ENCODE measurements at places on chromosomes 1 and 21.

DNA sequence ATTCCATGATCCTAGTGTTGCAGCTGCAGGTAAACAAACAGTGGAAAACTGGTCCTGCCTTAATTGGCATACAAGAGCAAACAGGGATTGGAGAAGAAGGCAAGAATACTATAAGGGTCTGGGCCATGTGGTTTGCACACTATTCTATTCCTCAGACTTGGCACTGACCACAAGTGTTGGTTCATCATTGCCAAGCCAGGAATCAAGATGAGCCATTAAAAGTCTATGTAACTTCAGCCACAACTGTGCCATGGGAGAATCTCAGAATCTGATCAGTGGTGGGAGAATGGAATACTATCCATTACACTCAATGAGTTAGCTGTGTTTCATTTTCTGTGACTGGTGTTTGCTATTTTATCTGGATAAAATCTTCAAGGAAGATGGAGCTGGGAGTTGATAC is 26.2 kb upstream of the FCER1A start:
- no peak for DNase-seq

DNA sequence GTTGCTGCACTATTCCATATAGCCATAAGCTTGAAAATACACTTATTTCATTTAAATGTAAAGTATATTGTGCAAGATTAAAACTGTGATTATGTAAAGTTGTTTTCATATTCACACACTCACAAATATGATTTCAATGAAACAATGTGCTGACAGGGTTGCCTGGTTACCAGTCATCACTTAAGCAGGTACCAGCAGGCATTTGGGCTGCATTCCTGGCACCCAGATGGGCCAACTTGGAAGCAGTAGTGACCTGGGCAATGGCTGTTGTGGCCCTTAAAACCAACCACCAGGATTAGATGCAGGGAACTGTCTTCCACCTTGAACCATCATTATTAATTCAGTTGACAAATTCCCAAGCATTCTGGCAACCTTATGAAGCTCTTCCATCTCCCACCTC is 45.0 kb upstream of the RASAL2 start:
- DNase-seq: no peak

DNA sequence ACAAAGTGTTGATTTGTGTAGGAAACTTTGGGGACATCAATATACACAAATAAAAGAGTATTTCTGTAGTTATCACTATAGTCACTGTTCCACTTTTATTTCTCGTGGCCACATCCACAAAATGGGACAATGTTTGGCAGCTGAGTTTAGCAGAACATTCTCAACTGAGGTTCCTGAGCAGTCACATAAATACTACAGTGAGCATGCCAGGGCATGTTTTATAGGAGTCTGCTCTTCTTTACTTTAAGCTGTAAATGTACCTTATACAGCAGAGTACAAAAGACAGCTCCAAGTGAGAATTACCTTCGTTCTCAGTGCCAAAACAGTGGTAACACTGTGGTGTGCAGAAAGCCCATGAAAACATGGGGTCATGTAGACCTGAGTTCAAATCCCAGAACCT is 5.0 kb downstream of the BTG3 start:
- no peak for DNase-seq

DNA sequence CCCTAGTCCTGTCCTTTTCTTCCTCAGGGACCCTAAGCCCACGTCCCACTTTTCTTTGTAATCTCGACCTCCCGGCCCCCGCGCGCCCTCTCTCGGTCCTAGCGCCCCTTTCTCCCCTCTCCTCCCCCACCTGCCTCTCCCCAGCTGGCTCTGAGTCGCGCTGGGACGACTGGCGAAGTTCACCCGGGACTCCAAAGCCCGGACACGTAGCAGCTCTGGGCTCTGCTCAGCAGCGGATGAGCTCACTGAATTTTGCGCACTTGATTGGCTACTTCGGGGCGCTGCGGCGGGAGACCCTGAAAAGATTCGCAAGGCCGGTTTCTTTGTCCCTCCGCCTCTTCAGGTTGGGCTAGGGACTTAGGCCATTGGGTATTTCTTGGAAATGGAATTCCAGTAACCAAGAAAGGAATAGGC is 16.3 kb upstream of the ACKR1 start:
- no peak for DNase-seq

DNA sequence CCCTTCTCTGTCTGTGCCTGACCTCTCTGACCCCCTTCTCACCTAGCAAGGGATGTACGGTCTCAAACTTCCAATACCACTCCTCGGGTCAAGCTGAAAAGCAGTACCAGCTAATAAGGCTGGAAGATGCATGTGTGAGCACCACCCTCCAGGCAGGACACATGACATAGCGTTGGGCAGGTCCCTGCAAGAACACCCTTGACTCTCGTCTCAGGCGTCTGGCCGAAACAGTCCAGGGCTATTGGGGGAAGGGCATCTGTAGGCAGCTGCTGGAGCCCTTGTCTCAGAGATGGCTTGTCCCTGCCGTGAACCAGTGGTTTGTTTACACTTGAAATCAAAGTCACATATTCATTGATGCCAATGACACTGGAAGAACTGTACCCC is 56.5 kb downstream of the CD46 start:
- DNase-seq: no peak

All from stimulated activated CD4-positive, alpha-beta T cell treated with anti-CD3 and anti-CD28 coated beads, Interleukin-1b, Interleukin-23, amount 100 ng/mL, for 4 hours (primary cell).